ENCODE measurements at places on chromosomes 16 and 17.

DNA sequence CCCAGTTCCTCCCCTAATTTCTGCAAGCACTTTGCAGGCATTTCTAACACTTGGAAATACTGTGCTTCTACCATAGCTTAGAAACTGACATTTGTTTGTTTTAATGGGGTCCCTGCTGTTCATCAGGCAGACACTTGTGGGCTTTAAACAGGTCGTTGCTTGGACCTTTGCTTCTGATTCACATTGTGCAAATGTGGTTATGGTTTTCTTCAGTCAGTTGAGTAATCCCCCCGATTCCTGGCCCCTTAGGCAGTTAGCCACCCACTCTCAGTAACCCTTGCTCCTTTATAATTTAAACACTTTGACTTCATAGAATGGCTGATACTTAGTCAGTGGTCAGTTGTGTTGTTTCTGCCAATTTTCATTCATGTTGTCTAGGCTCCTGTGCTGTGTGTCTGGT is 39.4 kb downstream of the SLC47A1 start:
- DNase-seq, result no peak

- DNase-seq, result no peak
These were observed 32.1 kb downstream of the IST1 start for GRCh38 chr16:71927383-71927782.

GRCh38 chr16:14251419-14251818 is 180.3 kb downstream of the MRTFB start:
- no peak for DNase-seq

GRCh38 chr17:31248986-31249834 is 47.8 kb downstream of the OMG start:
- DNase-seq, result no peak

DNA sequence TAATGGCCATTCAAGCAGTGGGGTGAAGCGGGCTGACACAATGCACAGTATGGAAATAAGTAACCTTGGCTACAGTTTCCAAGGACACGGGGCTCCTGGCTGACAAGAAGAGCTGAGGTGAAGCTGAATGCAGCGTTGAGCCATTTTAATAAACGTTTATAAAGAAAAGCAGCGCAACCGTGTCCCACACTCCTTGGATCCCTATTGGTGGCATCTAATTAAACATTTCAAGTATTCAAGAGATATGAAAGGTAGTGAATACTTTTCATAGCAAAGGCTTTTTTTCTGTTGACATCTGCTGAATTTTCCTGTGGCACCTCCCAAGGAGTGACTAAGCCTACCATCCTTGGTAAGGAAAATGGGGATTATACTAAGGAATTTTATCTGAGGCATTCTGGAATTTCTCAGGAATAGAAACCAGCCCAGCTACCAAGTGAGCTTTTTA is 26.5 kb downstream of the DUSP14 start:
- no peak for DNase-seq

DNA sequence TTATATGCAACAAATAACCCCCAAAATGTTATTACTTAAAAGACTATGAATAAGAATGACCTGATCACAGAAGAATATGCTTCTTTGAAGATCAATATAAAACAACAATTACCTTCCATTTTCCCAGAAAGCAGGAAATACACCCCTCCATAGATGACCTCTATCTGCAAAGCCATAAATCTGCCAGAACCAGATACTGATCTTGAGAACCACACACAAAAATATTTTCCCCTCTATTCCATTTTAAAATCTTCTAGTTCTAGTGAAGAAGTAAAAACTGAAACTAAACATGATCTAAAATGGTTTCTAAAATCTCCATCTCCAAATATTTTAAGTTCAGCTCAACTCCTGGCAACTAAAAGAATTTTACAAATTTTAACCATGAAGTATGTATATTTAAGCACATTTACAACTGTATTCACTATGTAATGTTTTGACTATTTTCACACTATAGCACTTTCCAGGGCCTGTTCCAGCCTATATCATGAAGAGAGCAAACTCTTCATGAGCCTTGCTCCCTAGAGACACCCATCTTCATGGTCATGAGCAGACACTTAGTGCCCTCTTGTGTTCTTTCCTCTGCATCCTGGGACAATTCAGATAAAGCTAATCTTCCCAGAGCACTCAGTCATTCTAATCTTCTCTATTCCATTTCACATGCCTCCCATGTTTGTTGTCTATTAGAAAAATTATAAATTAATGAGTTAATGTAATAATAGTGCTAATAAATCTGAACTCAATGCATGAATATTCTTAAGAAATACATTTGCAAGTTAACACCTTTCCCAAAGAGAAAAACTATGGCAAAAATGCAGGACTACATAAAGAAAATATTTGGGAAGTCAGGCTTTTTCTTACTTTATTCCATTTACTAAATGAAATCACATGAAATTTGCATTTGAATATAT is 87.0 kb downstream of the HELZ start:
- DNase-seq, result no peak

GRCh38 chr16:75486014-75486675 is 9.1 kb downstream of the CHST6 start:
- no peak for DNase-seq

- no peak for DNase-seq
These were observed 16.6 kb downstream of the KRT25 start for GRCh38 chr17:40738553-40738952.

- no peak for DNase-seq
These were observed 64.3 kb downstream of the ZDHHC7 start for GRCh38 chr16:84947022-84947421.

DNA sequence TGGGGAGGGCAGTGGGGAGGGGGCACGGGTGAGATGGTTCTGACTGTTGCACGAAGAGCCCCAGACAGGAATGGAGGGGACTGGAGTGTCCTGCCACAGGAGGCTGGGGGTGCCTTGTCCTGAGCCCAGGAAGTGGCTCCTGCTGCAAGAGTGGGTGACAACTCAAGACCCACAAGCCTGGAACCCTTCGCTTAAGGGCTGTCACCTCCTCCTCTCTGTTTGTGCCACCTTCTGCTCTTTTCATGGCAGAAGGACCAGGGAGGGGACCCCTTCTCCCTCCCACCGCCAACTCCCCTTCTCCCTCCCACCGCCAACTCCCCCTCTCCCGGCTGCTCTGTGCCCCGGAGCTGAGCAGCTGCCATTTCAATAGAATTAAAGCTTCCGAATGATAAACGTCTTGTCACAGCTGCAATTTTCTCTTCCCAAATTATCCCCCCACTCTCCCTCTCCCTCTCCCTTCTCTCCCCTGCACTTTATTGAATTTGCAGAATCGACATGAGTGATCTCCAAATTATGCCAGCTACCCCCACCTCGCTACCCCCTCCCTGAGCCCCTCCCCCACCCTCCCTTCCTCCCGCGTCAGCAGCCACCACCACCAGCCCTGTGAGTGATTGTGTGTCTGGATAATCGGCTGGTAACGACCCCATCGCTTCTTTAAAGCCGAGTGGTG is 13.7 kb downstream of the GJD3 start:
- DNase-seq, result no peak

DNA sequence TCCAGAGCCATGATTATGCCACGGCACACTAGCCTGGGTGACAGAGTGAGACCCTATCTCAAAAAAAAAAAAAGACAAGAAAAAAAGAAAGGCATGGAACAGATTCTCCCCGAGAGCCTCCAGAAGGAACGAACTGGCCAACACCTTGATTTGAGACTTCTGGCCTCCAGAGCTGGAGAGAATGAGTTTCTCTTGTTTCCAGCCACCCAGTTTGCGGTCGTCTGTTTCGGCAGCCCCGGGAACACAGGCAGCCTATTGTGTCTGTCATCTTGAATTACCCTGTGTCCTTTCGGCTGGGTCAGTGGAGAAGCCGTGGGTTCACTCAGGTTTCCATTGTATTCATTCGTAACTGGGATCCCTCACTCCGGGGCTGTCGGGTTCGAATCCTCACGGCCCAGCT is 83.9 kb downstream of the RPA1 start:
- DNase-seq, result no peak

DNA sequence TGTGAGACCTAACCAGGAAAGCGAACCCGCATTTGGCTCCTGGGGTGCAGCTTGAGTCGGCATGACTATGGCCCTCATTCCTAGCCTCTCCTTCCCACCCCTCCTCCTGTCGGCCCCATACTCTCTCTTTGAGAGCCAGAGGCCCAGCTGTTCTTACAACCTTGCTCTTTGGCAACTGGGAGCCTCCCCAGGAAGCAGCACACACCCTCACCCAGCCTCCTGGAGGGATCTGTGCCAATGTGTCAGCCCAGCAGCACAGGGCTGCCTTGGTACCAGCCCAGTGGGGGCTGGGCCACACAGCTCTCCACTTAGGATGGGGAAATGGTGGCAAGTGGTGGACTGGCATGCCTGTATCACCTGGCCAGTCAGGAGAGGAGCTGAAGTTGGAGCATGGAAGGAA is 70.3 kb upstream of the LGALS9 start:
- DNase-seq, result no peak

DNA sequence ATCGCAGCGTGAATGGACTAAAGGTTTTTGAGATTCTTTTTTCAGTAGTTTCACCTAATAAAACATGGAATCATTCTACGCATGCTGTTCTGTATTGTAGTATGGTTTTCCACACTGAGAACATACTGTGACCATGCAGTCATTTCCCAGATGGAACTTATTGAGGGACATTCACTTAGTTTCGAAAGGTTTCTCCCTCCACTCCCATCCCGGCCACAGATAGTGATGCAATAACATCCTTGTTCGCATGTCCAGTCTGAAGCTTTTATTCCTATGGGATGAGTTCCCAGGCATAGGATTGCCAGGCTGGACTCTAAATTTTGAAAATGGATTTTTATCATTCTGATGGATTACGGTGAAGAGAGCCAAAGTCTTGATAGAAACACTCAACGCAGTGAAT is 420.4 kb downstream of the WWOX start:
- no peak for DNase-seq

DNA sequence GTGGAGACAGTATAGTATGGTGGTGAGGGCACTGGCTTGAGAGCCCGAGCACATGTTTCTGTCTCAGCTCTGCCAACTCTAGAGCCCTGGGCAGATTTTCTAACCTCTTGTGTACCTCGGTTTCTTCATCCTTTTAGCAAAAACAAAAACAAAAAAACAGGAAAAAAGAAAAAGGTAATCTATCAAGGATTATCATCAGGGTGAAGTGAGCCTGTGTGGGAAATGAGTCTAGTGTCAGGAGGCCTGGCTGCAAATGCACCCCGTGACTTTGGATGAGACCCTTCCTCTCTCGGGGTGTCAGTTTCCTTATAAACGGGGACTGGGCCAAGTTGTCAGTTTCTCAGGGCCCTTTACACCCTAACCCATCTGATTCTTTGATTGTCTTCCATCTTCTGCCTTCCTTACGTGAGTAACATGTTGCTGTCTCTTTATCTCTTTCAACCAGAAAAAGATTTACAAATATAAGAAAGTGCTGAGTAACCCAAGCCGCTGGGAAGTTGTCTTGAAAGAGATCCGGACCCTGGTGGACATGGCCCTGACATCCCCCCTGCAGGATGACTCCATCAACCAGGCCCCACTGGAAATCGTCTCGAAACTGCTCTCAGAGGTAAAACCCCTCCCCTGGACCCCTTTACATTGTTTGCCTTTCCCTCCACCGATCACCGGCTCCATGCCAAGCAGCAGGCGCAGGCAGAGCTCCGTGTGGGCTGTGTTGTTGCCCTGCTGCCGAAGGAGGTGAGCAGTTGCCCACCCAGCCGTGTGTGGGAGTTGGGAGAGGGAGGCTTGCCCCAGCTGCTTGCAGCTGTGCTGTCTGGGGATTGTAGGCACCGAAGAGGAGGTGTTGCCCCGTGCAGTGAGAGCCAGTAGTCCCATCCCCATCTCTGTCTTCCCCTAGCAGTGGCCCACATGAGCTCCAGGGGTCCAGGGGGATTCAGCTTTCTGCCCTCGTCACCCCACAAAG is 127.1 kb upstream of the PLCG2 start:
- DNase-seq, result no peak

DNA sequence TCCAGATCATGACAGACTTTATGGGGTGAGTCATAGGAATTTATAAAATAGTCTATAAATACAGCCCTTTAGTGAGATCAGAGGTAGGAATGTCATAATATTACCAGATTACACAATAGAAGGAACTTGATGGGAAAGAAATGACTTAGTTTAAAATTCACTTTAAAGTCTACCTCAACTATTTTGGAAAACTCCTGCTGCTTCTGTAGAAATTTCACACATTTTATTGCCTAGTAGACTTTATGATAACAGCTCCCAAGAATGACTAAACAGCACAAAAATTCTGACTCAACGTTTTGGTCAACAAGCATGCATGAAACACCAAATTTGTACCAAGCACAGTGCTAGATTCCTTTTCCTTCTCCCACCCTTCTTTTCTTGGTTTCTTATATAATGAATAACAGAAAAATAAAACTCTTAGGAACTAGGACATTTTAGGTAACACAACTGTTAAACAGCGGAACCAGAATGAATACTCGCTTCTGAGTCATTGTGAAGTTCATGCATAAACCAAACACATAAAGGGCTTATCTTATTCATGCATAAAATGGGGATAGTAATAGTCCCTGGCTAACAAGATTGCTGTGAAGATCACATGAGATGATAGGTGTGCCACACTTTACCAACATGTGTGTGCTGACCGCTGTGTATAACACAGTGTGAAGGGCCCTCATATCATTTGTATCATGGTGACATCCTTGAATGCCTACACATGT is 243.9 kb downstream of the CDH8 start:
- no peak for DNase-seq

GRCh38 chr17:65712383-65713267 is 151.2 kb upstream of the AXIN2 start:
- no peak for DNase-seq

- DNase-seq, result no peak
These were observed 9.9 kb downstream of the PCTP start for GRCh38 chr17:55760643-55761355.

DNA sequence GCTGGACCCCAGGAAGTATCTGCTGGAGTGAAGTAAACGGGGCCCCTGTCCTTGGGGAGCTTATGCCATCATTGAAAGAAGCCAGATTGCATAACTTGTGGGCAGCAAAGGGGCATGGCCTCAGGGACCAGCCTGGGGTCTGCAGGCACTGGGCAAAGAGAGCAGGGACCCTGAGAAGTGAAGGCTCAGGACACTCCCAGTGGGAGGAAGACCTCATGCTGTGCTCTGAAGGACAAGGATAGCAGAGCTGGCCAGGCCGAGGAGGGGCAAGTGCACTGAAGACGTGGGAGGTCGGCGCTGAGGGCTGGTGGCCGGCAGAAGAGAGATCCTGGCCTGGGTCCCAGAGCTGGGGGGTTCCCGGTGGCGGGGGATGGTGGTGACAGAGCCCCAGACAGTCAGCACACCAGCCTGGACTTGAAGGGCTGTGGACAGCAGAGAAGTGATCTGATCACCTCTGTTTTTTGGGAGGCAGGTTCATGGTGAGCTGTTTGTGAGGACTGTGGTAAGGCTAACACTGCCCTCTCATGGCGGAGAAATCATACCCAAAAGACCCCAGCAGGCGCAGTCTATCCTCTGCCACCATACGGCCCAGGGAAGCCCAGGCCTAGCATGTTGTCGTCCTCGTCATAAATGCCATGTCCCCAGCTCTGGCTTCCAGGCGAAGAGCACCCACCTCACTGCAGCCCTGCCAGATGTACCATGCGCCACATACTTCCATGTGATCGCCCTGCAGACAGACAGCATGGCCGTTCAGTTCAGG is 7.1 kb upstream of the CNP start:
- DNase-seq, result no peak

GRCh38 chr17:73592079-73592415 is 52.2 kb downstream of the SDK2 start:
- no peak for DNase-seq

- no peak for DNase-seq
These were observed 122.0 kb downstream of the METRNL start for GRCh38 chr17:83201206-83202001.

GRCh38 chr16:14415291-14415690 is 214.8 kb downstream of the PARN start:
- DNase-seq, result no peak

- no peak for DNase-seq
These were observed 736 bp downstream of the CNP start for GRCh38 chr17:41967141-41967920.

All from stimulated activated CD8-positive, alpha-beta memory T cell treated with anti-CD3 and anti-CD28 coated beads, Interleukin-7, amount 100 ng/mL, for 24 hours (primary cell).